HT-29 (cell line): ENCODE measurements at places on chromosomes 16 and 17. TPM values are rescaled to one million over a fixed set of nuclear protein-coding genes. Genes with fewer than 3 reads are reported as not detected.

GRCh38 chr16:12344577-12345343 is 368.2 kb downstream of the SNX29 start:
- DNase-seq = no peak

DNA sequence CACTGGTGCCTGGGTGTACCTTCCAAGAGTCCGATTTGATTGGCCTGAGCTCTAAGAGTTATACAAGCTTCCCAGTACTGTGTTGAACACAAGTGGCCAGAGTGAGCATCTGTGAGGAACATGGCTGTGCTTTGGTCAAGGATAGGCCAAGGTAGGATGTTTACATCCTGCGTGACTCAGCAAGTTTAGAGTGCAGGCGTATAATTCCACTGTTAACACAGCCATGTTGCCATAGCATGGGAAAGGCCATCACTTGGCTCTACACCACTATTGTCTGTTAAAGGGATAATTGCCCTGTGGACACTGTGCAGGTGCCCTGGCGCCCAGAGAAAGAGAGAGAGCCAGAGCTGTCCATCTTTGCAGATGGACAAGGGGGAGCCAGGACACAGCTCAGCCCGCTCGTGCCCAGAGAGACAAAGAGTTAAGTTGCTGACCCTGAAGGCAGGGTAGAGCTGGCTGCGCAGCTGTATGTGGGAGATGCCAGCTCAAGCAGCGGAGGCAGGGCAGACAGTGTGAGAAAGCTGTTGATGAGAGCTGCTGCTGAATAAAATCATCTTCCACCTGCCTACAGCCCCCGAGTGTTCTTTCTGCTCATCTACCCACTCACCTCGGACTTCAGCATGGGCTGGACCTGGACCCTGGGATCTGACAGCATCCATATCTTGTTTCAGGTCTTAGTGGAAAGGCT is 11.7 kb downstream of the CFAP52 start:
- no peak for DNase-seq

DNA sequence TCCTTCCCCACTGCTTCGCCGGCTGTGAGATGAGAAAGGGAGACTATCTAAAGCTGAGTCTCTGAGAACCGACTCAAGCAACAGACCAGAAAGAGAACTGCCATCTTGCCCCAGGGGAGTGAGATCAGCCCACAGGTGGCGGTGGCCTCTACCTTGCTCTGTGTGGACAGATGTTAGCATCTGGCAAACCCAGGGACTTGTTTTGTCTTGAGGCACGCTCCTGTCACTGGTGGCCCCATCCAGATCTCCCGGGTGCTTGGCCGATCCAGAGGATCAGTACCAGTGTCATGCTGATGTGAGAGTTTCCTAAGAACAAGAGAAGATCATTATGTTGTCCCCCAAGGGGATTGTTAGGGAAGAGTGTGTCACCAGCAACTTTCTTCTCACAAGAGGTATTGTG is 101.4 kb downstream of the CACNG3 start:
- no peak for DNase-seq

The GSG1L gene
- not detected in 2 replicates for total RNA-seq

DNA sequence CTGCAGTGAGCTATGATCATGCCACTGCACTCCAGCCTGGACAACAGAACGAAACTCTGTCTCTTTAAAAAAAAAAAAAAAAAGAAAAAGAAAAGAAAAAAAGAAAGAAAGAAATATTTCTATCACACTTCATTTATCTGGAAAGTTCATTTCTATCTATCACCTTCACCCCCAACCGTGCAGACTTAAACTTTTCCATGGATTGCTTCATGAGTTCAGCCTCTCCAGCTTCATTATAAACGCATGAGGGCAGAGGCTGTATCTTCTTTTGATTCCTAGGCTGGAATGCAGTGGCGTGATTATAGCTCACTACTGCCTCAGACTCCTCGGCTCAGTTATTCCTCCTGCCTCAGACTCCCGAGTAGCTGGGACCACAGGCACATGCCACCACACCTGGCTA is 28.2 kb downstream of the MRC2 start:
- DNase-seq = no peak

- DNase-seq = no peak
These were observed 164.4 kb upstream of the XYLT1 start for GRCh38 chr16:17635183-17635582.
